ENCODE measurements at places on chromosomes 7 and 10.

GRCh38 chr10:93073539-93074146 is at the start of gene CYP26A1:
CYP26A1 (plus strand) TSS chr10:93073893; CDS start chr10:93073935, 42 bp downstream.
- no peak for DNase-seq
- H3K27ac ChIP-seq = no peak within 1 kb of the TSS
- no peaks in the 10 kb centered on the region for H3K36me3 ChIP-seq
- H3K4me1 ChIP-seq = peaks cover 34% of the 10 kb centered on the region
- peak within 1 kb of the TSS; percentile 29 for H3K4me3 ChIP-seq
- peaks cover 64% of the 10 kb centered on the region for H3K27me3 ChIP-seq

GRCh38 chr7:15684111-15684800 is 2.2 kb downstream of the MEOX2 start:
- H3K27ac ChIP-seq = peak overlapping the region; percentile 32
- H3K4me3 ChIP-seq = peak overlapping the region; percentile 54
- peaks cover 38% of the 10 kb centered on the region for H3K27me3 ChIP-seq

GRCh38 chr10:129593953-129594352 is 126.9 kb downstream of the MGMT start:
- H3K4me3 ChIP-seq = no peak overlapping the region
- no peaks in the 10 kb centered on the region for H3K4me1 ChIP-seq
- DNase-seq = no peak
- H3K36me3 ChIP-seq = no peaks in the 10 kb centered on the region
- H3K27me3 ChIP-seq = no peaks in the 10 kb centered on the region

GRCh38 chr7:80533287-80533686 is 21.4 kb upstream of the GNAT3 start:
- H3K27ac ChIP-seq = no peak overlapping the region
- no peak for DNase-seq
- no peaks in the 10 kb centered on the region for H3K36me3 ChIP-seq
- H3K4me1 ChIP-seq = no peaks in the 10 kb centered on the region
- no peak overlapping the region for H3K4me3 ChIP-seq
- H3K27me3 ChIP-seq = no peaks in the 10 kb centered on the region

- H3K27ac ChIP-seq = peak overlapping the region; percentile 49
- peaks cover 6% of the 10 kb centered on the region for H3K4me1 ChIP-seq
- no peak for DNase-seq
- H3K27me3 ChIP-seq = no peaks in the 10 kb centered on the region
- H3K36me3 ChIP-seq = peaks cover 80% of the 10 kb centered on the region
These were observed 14.7 kb downstream of the SEC24C start for GRCh38 chr10:73758704-73759511.

DNA sequence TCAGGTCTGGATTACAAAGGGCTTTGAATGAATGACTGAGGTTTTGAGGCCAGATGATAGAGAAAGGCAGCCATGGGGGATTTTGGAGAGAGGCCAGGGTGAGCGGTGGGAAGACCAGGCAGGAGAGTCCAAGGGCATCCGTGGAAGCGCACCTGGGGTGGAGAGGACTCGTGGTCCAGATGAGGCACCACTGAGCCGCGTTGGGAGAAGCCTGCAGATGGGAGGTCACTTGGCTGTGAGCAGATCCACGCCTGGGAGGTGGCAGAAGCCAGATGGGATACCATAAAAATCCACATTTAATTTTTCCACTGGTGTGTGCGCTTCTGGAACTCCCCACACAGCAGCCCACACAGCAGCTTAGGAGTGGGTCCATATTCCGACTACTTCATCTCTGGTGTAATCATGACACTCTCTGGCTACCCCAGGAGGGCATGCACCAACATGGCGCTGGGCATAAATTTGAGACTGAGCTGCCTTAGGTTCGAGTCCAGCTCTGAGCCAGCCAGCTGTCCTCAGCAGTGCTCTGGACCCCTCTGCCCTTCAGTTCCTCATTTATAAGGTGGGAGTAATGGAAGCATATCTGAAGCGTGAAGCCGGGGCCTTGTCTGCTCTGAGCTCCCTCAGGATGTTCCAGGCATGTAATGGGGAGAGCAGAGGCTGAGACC is 90.2 kb upstream of the FAM20C start:
- H3K4me3 ChIP-seq = no peak overlapping the region
- no peak overlapping the region for H3K27ac ChIP-seq
- no peaks in the 10 kb centered on the region for H3K27me3 ChIP-seq

DNA sequence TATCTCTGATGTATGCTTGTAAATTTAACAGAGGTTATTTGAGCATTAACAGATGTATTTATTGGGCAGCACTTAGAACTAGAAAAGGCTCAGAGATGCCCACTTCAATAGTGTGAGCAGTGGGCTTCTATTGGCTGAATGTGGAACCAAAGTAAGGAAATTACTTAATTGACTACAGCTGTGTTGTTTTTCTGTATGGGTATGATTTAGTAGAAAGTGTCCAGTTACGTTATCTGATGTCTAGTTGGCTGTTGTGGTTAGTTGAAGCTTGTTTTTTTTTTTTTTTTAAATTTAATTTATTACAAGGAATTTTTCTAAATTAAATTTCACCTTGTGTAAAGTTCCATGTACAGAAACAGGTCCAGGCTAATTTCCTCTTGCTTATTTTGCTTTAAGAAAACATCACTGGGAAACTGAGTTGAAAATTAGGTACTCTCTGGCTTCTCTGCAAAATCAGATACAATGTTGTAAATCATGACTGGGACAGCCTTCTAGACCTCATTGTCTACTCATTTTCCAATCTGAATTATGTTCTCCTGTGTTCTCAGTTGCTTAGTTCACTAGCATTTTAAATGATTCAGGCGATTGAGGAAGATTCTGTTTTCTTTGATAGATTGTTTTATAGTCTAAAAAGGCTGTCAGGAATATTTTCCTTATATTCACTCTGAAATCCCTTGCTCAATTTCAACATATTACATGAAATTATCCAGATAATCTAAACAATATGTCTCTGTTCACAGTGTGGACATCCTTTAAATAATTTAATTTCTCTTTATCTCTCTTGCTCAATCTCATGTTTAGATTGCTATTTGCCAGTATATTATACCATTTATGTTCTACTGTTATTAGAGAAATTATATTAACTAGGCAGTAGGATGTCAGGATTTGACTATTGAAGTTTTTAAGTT is 53.0 kb downstream of the PHF14 start:
- no peaks in the 10 kb centered on the region for H3K4me1 ChIP-seq
- DNase-seq = no peak
- H3K4me3 ChIP-seq = no peak overlapping the region

DNA sequence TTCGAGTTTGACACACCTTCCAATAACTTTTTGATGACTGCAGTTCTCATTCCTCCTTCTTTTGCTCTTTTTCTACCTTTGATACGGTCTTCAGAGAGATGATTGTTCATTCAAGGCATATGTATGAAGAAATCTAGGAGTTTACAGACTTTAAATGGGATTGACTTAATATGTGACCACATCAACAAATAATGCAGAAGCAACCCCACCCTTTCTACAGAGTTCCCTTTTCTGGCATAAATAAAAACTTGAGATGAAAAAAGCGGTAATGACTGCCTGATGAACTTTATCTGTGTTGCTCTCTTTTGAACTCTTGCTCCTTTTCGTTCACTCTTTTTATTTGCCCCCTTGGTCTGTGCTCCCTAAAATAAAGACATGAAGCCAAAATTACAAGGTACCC is 161.7 kb downstream of the C7orf25 start:
- no peak overlapping the region for H3K4me3 ChIP-seq
- no peak for DNase-seq
- H3K36me3 ChIP-seq = no peaks in the 10 kb centered on the region
- H3K4me1 ChIP-seq = no peaks in the 10 kb centered on the region
- H3K27ac ChIP-seq = no peak overlapping the region

- no peak overlapping the region for H3K4me3 ChIP-seq
- H3K27ac ChIP-seq = peak overlapping the region; percentile 83
- no peak for DNase-seq
- no peaks in the 10 kb centered on the region for H3K36me3 ChIP-seq
- H3K27me3 ChIP-seq = no peaks in the 10 kb centered on the region
- peaks cover 94% of the 10 kb centered on the region for H3K4me1 ChIP-seq
These were observed 44.2 kb downstream of the ZCCHC24 start for GRCh38 chr10:79401015-79401921.

DNA sequence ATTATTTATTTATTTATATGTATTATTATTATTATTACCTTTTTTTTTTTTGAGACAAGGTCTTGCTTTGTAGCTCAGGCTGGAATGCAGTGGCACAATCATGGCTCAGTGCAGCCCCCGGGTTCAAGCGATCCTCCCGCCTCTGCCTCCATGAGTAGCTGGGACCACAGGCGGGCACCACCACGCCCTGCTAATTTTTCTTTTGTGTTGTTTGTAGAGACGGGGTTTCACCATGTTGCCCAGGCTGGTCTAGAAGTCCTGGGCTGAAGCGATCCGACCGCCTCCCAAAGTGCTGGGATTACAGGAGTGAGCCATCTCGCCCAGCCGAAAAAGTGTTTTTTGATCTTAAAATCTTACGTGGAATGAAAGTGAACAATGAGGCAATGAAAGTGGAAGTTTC is 79.4 kb upstream of the C1GALT1 start:
- H3K27ac ChIP-seq = no peak overlapping the region
- H3K4me3 ChIP-seq = peak overlapping the region; percentile 21
- H3K4me1 ChIP-seq = peaks cover 7% of the 10 kb centered on the region
- H3K36me3 ChIP-seq = no peaks in the 10 kb centered on the region
- no peak for DNase-seq

GRCh38 chr7:1839701-1840100 is 169.6 kb downstream of the ELFN1 start:
- no peak overlapping the region for H3K27ac ChIP-seq
- no peak for DNase-seq
- no peaks in the 10 kb centered on the region for H3K4me1 ChIP-seq
- no peak overlapping the region for H3K4me3 ChIP-seq
- no peaks in the 10 kb centered on the region for H3K36me3 ChIP-seq
- no peaks in the 10 kb centered on the region for H3K27me3 ChIP-seq

Data from upper lobe of right lung (tissue), 1 donor.